ENCODE measurements at places on chromosomes 5 and 9.

DNA sequence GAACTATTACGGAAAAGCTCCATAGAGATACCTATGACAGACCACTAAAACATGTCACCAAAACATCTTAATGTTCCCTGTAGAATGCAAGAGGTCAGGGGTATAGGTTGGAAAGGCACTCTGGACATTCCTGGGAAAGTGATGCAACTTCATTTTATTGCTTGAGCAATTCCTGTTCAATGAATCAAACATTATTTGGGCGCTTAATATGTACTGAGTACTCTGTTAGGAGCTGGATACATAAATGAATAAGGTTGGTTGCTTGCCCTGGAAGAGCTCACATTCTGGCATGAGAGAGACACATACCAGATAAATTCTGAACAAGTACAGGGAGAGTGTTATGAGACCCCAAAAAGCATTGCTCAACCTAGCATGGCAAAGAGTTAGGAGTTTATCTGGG is 408.9 kb upstream of the DMAC1 start:
- DNase-seq = no peak

GRCh38 chr5:157994906-157995519 is 136.1 kb upstream of the CLINT1 start:
- peak; percentile 53 for DNase-seq

DNA sequence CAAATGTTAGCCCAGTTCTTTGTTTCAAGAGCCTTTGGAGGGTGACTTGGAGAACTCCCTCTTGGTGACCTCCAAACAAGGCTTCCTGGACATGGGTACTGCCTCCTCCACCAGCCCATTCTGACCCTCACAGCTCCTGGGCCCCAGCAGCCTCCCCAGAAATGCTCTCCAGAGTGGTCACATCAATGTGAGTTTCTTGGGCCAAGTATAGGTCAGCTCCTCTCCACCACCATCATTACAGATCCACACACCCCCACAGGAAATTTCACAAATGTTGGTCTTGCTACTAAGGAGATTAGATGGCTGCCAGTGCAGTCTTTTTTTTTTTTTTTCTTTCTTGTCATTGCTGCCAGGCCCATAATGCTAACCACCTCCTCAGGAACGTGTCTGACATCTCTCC is 410.7 kb downstream of the DTWD2 start:
- no peak for DNase-seq

DNA sequence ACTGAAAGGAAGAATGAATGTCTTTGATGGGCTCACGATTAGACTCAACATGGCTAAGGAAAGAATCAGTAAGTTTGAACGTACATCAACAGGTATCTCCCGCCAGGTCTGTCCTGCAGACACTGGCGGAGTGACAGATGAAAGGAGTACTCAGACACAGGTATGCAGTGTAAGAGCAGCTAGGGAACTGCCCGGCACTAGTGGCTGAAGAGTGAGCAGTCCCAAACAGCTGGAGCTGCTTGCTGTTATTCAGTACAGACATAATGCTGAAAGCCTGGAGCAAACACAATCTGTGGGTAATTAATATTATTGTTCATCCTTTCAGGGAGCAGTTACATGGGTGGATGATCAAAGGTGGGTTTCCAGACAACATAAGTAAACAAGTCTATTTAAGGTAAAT is 835.5 kb downstream of the TLE4 start:
- no peak for DNase-seq

GRCh38 chr5:165881259-165881658 is 2375.8 kb downstream of the MAT2B start:
- no peak for DNase-seq

Data from HuH-7.5 (cell line).